ENCODE measurements at places on chromosomes 2 and 18.

- DNase-seq = no peak
Observed at GRCh38 chr2:238167344-238167715, 8.6 kb downstream of the ERFE start.

DNA sequence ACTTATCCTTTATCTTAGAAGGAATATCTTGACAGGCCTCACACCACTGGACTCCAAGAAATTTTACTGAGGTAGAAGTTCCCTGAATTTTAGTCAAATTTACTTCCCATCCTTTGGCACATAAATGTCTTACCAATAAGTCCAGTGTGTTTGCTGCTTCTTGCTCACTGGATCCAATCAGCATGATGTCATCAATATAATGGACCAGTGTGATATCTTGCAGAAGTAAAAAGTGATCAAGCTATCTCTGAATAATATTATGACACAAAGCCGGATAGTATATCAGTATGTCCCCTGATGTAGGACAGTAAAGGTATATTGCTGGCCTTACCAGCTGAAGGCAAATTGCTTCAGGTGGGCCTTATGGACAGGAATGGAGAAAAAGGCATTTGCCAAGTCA, 6.9 kb upstream of the GYPC start:
- DNase-seq = no peak

DNA sequence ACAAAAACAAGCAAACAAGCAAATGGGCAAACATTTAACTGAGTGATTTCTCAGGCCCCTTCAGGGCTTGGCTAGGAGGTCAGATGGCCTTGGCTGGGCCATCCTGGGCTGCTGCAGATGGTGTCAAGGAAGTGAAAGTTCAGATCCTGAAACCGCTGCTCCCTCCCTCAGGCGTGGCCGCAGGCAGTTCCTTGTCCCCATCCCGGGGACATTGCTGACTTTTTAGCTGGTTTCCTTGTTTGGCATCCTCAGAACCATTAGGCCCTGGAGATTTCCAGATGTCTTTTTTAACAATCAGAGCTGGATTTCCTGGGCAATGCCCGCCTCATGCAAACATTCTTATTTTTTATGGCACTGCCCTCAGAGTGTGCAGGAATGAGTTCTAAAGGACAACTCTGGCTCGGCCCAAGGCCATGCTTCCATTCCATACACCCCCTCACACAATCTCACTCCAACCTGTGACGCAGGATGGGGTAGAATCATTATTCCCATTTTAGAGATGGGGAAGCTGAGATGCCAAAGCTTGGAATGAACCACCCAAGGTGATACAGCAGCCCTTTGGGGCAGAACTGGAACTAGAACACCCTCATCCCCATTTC, 86.1 kb upstream of the ZCCHC2 start:
- no peak for DNase-seq

- DNase-seq = no peak
Observed at GRCh38 chr2:150847578-150847977, 360.1 kb upstream of the RND3 start.
